ENCODE measurements at places on chromosomes 4 and X. TPM values are rescaled to one million over a fixed set of nuclear protein-coding genes. Genes with fewer than 3 reads are reported as not detected.

The LGI2 gene
- total RNA-seq, result not detected

The CSAG1 gene
- total RNA-seq, result not detected

The ADH1B gene
- total RNA-seq, result 52.0 TPM

The PTPN13 gene
- 2.9 TPM for total RNA-seq

The HTRA3 gene
- 16.1 TPM for total RNA-seq

GRCh38 chr4:22410645-22411247 is 105.1 kb downstream of the ADGRA3 start:
- no peak for DNase-seq

The BEND4 gene
- 0.73 TPM for total RNA-seq

DNA sequence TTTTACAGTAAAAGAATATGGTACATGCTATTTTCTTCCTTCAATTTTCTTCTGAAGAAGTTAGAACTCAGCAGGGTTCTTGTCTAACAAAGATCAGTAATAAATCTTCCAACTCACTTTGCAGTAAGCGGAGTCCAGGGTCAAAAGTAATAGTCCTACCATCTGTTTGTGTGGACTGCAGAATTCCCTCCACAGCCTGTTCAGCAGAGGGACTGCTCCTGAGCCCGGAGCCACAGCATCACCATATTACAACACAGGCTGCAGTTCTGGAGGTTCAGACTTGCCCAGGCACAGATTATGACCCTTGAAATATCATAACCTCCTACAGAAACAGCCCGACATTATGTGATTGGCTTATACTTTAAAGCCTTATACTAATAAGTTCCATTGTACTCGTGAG is 10.3 kb downstream of the FHDC1 start:
- DNase-seq, result no peak

GRCh38 chr4:5809216-5809776 is 83.6 kb downstream of the CRMP1 start:
- DNase-seq, result no peak

DNA sequence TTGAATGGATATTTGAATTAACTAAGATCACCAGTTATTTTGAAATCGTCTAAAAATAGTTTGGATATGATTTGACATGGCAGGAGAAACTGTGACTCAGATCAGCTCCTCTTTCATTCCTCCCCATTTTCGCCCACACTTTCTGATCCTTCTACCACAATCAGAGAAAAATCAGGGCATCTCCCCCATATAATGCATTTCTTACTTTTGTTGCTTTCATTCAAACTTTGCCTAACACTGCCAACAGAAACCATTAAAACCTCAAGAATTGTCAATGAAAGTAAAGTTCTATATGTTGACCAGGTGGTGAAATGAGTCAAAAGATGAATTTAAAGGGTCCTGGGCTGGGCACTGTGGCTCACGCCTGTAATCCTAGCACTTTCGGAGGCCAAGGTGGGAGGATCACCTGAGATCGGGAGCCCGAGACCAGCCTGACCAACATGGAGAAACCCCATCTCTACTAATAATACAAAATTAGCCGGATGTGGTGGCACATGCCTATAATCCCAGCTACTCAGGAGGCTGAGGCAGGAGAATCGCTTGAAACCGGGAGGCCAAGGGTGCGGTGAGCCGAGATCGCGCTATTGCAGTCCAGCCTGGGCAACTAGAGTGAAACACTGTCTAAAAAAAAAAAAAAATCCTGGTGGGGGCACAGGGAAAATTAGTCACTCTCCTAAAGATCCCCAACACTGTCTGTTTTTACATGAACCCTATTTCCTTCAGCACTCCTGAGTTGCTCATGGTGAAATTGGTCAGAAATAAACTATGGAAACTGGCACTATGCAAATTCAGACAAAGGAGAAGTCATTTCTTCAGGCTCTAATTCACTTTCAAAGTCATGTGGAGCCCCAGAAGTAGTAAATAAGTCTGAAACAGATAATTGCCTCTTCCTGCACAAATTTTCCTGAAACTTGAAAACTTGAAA is 122.8 kb upstream of the NOCT start:
- no peak for DNase-seq

GRCh38 chrX:10938365-10938923 is 172.7 kb upstream of the HCCS start:
- DNase-seq, result no peak

The EPHA5 gene
- total RNA-seq, result not detected

The RIBC1 gene
- total RNA-seq, result not detected

The NSD2 gene
- total RNA-seq, result 133 TPM

The MAGEA2B gene
- not detected for total RNA-seq

The CPE gene
- total RNA-seq, result 11.9 TPM

GRCh38 chr4:94931626-94932025 is 173.9 kb downstream of the BMPR1B start:
- no peak for DNase-seq

DNA sequence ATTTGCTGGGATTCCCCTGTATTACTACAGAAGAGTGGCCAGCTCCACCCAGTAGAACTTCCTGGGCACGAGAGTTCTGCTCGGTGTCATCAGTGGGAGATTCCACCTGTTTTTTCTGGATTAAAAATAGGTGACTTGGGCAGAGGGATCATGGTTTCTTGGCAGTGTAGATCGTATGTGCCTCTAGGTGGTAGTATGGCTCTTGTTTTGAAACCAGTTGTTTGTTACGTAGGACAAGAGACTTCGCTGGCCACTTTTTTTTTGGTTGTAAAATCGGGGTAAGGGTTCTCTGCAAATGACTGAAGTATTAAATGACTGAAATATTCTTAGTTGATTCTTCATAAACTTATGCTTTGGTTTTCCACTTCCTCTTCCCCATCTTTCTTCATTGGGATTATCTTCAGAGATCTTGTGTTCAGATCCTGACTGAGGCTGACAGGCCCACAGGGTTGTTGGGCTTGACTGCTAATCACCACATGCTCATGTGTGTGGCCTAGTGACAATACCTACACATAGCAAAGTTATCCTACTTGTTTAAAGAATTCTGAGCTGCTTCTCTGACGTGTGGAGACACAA is 43.8 kb upstream of the WDR1 start:
- no peak for DNase-seq

The SOX3 gene
- total RNA-seq, result not detected

DNA sequence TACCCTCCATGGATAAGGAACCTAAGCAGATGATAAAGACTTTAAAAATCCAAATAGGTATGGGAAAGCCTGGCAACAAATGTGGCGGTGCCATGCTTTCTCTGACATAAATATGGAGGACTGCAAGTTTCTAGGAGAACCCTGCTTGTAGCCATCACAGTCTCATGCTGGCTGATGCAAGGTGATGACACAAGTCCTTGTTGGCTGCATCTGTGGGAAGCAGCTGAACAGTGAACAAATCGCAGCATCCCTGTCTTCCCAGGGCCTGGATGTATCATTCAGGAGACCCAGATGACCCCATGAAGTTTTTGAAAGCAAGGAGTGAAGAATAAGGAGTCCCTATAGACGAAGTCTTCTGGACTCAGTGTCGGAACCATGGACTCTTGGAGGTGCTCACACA is 234.4 kb upstream of the HS3ST1 start:
- no peak for DNase-seq

- peak; percentile 45 for DNase-seq
These were observed 146.8 kb downstream of the KLHL4 start for GRCh38 chrX:87664381-87664780.

DNA sequence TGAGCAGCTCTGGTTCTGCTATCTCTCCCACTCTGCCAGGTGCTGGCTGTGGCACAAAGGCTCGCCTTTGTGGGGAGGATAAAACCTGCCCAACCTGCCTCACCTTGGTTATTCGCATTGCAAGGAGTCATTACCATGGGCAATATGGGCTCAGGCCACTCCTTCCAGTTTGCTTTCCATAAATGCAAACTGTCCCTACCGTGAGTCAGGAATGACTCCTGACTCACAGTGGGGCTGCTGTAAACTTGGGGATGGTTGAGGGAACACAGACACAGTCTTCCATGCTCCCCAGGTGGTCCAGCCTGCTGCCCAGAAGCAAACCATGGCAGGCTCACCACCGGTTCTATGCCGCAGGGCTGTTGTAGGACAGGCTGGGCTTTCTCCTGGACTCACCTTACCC is 36.1 kb downstream of the COQ2 start:
- DNase-seq, result no peak

GRCh38 chrX:69807400-69807799 is 191.5 kb downstream of the EDA start:
- DNase-seq, result no peak

The TMEM31 gene
- not detected for total RNA-seq

The NSDHL gene
- 6.8 TPM for total RNA-seq

The SCD5 gene
- total RNA-seq, result 21.4 TPM

The OTOP1 gene
- not detected for total RNA-seq

- DNase-seq, result peak; percentile 73
These were observed 24.9 kb downstream of the ALPK1 start for GRCh38 chr4:112321776-112322684.

GRCh38 chr4:113962016-113962347 is 17.5 kb downstream of the ARSJ start:
- DNase-seq, result no peak

GRCh38 chrX:26918631-26919030 is 544.5 kb downstream of the PPP4R3C start:
- DNase-seq, result no peak

DNA sequence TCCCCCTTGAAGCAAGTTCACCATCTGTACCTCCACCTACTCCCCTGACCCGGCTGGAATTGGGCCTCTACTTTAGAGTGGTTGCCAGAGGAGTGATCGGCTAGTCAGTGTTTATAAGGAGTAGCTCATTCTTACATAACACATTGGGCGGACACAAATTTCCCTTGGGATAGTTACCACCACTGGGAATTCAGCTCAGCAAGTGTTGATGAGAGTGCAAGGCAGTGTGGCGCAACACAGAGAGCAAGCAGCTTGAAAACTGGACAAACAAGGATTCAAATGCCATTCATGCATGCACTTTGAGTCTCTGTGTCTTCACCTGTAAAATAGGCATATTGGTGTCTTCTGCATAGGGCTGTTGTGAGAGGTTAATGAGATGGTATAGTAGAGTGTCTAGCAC is 92.7 kb downstream of the STK32B start:
- no peak for DNase-seq

The TMSB15C gene
- not detected for total RNA-seq

DNA sequence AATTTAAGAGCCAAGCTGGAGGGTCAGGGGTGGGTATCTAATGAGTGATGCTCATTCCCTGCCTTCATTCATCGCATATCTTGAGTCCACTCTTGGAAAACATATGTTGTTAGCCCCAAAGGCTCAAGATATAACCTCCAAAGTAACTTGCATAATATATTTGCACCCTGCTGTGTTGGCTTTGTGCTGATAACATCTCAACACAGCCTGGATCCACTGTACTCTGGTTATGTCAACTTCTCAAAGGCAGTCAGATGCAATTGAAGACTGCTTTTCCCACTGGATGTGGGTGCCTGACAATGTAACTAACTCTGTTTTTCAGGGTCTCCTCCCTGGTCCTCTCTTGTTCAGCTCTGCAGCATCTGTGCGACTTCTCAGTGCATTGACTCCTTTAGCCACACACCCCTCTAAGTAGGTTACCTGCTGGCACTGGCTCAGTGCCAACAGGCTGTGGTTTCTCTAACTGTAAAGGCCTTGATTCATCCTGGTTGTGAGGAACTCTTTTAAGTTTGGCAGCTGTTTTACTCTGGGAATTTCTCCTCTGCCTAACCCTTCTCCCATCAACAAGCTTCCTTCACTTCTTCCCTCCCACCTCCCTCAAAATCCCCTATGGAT is 28.1 kb downstream of the SLC16A2 start:
- DNase-seq, result peak; percentile 38

The ETFDH gene
- 78.0 TPM for total RNA-seq

The SULT1E1 gene
- total RNA-seq, result 52.1 TPM

DNA sequence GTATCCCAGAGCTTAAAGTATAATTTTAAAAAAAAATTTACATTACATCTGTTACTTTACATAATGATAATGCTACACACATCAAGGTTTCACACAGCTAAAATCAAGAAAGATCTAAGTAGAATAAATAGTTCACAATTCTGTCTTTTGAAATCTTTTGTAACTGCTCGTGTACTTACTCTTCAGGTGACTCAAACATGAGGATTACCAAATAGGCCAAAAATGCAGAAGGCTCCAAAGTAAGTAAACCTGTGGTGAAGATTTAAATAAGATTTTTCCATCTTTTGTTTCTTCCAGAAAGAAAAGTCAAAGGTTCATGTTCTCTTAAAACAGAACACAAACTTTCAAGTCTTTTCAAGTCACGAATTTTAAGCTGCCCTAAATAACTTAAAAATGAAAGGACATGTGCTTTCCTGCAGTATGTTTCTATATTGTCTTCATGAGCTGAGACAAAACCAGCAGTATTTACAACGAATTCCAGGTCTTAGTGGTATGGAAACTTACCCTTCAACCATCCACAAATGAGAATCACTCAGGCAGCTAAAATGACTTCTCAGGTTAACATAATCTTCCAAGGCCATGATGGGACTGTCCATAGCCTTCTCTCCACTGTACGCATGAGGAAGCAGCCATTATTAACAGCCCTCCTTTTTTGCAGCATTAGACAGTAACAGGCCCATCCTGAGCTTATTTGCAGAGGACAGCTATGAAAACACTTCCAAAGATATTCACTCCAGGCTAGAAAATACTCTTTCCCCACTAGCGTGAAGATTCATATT is 172.8 kb upstream of the EDNRA start:
- DNase-seq, result no peak

DNA sequence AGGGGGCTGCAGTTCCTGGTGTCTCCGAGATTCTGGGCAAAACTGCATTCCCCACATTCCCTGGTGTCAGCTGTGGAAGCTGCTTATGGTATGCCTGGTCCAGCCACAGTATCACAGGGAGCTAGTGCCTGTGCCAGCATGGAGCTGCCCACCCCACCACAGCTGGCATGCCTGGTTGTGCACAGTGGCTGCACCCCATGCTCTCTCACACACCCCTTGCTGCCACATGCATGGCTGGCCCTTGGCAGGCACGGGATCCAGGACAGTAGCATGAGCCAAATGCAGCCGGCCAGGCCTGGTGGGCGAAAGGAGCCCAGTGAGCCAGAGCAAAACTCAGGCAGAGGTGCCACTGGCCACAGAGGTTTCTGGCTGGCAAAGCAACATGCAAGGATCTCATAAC is 418.0 kb upstream of the SPOCK3 start:
- DNase-seq, result no peak

The VBP1 gene
- total RNA-seq, result 49.6 TPM

- no peak for DNase-seq
These were observed 12.3 kb downstream of the CASP3 start for GRCh38 chr4:184636897-184637296.

All from stomach (tissue), 19 donors.